NCI-H510A treated with DMSO at 0.1 percent for 48 hours (cell line): ENCODE measurements at places on chromosomes 7 and 10.

- no peak for DNase-seq
Measured at GRCh38 chr7:96921231-96921630, 84.1 kb upstream of the DLX6 start.

- DNase-seq, result peak; percentile 45
Measured at GRCh38 chr7:155796381-155797261, 15.6 kb downstream of the SHH start.

DNA sequence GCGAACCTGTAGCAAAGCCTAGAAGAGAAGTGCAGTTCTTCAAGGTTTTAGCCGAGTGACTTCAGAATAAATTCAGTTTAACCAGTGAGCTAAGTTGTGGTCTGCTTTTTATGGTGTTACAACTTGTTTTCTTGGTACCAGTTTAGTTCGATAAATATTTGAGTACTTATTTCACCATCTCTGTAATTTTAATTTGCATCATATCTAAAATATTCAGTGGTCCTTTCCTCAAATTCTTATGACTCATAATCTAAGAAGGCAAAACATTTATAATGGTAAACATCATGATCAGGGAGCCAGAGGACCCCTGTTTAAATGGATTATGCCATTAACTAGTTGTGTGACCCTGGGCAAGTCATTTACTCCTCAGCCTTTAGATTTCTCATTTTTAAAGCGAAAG lies 4.1 kb upstream of the BMPER start:
- DNase-seq, result no peak

DNA sequence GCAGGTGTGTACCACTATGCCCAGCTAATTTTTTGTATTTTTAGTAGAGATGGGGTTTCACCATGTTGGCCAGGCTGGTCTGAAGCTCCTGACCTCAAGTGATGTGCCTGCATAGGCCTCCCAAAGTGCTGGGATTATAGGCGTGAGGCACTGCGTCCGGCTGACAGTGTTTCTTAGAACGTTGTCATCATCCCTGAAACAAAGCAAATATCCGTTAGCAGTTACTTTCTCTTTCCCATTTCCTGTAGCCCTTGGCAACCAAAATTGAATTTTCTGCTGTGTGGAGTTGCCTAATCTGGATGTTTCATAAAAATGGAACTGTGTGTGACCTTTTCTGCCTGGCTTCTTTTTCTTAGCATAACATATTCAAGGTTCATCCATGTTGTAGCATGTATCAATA lies 22.4 kb downstream of the ZNF33A start:
- no peak for DNase-seq

GRCh38 chr7:27168265-27168947 lies 3.1 kb upstream of the HOXA9 start:
- peak; percentile 72 for DNase-seq

GRCh38 chr10:6140965-6141295 lies 52.1 kb downstream of the RBM17 start:
- DNase-seq, result no peak

DNA sequence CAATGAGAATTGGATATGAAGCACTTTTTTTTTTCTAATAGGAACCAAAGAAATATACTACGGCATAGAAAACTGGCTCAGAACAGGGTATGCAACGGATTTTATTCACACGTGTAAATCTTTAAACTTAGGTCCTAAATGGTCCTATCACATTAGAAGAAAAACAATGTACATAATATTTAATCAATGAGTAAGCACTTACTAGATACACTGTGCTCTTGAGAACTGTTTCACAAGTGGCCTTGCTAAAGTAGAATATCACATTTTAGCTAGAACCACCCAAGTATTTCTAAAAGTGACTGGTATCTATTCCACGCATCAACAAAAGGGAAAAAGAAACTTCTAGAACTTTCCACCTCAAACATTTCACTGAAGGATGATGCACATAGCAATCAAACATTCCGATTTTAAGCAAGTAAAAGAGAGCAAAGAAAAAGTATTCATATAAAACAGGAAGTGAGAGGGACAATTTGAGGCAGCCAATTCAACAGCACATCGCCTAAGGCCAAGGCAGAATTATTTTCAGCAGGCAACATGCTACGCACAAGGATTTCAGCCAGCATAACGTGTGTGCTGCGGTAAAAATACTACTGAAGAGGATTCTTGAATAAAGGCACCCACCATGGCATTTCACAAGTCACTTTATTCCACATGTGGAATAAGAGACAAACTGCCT lies 55.8 kb downstream of the PARD3 start:
- DNase-seq, result no peak

- no peak for DNase-seq
Measured at GRCh38 chr7:103547451-103548284, 101.7 kb upstream of the SLC26A5 start.

GRCh38 chr10:127612-128432 lies 7.4 kb upstream of the ZMYND11 start:
- DNase-seq, result no peak

GRCh38 chr7:7395785-7396184 lies 139.9 kb downstream of the COL28A1 start:
- DNase-seq, result no peak

DNA sequence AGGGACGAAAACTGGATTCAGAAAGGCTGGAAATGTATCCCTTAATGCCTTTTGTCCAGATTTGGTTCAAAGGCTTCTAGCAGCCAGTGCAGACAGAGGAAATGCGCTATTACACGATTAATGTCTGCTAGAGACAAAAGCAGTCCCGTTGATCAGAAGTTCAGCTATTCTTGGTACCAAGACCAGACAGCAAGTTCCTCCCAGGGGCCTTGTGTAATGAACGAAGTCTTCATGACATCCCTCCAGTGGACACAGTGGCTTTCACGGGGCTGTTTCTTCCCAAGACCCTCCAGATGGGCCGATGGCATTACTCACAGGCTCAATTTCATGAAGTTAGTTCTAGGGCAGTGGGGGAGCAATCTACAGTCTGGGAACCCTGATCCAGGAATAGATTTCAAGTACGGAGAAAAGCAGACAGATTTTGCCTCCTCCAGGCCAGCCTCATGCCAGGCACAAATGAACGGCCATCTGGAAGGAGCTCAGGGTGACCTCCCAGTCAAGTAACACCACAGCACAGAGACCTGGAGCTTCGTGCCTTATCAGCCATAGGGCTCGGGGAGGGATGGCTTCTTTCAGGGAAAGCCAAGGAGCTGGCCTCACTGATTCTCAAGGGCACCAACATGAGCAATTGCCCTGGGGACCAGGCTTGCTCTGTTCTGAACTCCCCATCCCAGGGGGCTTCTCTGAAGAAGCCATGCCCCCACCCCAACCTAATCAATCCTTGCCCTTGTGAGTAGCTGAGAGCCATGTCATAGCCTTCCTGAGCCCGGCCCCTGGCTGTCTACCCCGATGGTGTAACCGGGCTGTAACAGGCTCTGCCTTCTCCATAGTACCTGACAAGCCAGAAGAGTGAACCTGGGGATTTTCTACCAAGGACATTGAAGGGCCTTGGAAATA lies 101.1 kb downstream of the PRKAG2 start:
- no peak for DNase-seq

DNA sequence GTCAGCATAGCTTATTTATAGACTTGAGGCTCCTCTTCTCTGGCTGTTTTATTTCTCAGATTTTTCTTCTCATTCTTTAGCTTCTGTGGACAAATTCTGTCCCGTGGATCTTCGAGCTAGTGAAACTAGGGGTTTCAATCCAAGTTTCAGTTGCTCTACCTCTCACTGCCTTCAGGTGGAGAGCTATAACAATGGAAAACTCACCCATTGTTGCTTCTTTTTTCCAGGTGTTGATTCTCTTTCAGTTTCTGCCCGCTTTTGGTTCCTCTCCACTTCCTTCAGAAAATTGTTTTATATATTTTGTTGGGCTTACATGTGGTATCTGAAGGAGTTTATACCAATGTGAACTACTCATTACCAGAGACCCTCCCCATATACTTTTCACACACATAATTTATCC lies 266.1 kb downstream of the TCF7L2 start:
- no peak for DNase-seq

- DNase-seq, result no peak
Measured at GRCh38 chr10:37752334-37752875, 105.0 kb downstream of the ZNF248 start.

DNA sequence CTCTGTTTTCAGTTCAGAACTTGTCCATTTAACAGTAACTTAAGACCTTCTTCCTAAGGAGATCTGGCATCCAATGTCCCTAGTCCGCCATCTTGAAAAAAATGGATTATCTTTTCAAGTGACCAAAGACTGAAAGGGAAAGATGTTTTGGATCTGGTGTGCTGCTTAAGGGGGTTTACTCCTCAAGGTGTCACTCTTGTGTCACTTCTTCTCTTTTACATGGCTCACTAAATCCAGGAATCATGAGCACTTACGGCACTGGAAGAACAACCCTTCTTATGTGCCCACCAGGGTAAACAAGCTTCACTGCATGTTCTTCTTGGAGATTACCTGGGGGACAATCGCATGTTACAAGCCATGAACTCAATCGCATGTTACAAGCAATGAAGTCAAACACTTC lies 43.7 kb downstream of the ANXA8 start:
- no peak for DNase-seq

DNA sequence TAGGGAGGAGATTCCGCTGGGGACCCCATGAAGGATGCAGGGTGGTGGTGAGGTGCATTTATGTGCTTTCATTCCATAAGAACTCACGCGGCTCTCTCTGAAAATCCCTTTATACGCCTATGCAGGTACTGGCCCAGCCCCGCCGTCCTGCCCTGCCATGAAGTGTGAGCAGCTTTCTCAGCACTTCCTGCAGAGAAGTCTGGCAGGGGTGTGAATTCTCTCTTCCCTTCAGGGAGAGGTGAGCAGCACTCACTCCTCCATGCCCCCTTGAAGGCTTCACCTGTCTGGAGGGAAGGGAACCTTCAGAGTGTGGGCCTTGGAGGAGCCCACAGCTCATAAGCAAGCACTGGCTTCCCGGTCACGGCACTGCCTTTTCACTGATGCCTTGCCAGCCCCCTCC lies 34.0 kb downstream of the PPP2R2D start:
- DNase-seq, result no peak

- no peak for DNase-seq
Measured at GRCh38 chr10:15897287-15897686, 37.0 kb upstream of the MINDY3 start.

GRCh38 chr7:155017834-155018233 lies 14.9 kb upstream of the PAXIP1 start:
- DNase-seq, result no peak

DNA sequence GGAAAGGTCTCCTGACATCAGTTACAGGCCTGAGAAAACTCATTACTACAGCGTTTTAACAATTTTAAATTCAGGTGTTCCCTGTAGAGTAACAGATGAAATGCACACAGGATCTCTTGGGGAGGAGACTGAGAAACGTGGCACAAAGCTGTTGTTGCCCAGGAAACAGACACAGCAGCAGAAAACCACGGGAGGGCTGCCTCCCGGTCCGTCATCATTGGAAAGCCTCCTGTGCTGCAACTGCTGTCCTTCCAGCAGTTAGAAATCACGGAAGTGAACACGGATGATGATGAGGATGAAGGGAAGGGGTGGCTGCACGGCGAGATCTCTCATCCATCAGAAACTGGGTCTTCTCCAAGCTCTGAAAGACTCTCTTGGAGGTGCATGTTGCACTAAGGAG lies 94.6 kb upstream of the RNF32 start:
- no peak for DNase-seq

DNA sequence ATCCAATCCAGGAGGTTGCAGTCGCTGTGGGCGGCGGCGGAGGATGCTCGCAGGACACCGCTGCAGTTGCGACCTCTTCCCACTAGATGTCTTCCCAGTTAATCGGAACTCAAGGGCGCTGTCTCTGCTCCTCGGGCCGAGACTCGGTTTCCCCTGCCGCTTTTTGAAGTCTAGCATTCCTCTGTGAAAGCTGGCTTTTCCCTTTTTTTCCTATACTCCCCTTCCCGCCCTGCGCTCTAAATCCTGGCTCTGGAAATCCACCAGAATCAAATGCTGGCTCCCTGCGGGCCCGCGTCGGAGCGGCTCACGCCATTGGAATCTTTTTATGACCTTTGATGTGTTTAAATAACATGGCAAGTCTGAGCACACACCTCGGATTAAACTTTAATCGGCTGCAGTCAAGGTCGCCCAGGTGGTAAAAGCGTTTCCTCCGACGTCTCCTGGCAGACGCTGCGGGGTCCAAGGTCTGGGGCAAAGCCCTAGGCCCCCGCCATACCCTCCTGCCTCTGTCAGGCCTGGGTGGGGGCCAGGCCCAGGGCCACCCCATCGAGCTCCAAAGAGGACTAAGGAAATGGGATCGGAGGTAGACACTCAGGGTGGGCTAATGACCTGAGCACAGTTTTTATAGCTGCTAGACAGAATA lies 10.7 kb upstream of the HOXA13 start:
- peak; percentile 52 for DNase-seq

DNA sequence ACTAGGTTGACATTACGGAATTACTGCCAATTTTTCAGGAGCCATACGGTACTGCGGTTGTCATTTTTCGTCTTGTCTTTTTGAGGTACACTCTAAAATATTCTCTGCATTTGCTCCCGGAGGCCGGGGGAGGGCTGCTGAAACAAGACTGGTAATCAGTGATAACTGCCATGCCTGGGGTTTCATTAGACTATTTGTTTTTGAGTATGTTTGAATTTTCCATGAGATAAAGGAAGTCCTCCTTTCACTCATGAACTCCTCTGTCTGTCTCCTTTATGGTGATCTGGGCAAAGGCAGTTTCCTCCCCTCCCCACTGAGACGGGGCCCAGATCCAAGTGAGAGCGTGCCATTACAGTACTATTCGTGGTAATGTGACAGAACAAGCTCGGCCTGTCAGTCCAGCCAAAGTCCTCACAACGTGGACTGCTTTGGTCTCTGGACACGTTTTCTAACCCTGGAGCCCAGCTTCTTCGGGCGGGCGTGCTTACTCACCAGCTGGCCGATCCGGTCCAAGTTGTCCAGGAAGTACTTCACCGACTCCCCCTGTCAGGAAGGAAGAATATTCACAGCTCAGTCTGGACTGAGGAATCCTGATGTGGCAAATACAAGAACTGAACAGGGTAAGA lies 45.1 kb downstream of the AMZ1 start:
- DNase-seq, result no peak
